Activated CD4-positive, CD25-positive, alpha-beta regulatory T cell (primary cell): ENCODE measurements at places on chromosomes 13 and 19.

- DNase-seq: no peak
Observed at GRCh38 chr13:33466262-33466661, 180.7 kb upstream of the STARD13 start.

GRCh38 chr19:16778796-16779411 lies 50.3 kb upstream of the SIN3B start:
- no peak for DNase-seq

DNA sequence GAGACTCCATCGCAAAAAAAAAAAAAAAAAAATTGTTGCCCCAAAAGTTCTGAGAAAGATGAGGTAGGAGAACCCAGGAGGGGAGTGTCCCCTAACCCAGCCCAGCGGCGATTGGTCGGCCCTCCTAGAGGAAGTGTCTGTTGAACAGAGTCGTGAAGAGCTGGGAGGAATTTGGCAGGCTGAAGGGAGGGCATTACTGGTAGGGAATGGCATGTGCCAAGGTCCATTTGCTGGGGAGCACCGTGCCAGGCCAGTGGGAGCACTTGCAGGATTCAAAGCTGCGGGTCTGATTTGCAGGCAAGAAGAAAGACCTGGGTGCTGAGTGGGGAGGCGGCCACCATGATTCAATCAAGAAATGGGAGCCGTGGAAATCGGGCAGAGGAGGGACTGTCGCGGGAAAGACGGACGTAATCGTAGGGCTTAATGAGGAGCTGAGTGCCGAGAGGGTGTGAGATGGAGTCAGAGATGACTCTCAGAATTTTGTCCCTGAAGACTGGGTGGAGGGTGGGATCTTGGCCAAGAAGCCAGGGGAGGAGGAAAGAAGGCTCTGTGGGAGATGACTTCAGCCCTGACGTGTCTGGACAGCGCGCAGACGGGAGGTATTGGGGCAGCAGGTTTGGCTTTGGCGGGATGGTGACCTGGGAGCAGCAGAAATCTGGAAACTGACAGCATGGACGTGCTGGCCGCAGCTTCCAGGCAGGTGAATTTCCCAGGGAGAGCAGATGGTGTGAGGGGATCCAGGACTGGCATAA lies 15.4 kb downstream of the CERS4 start:
- no peak for DNase-seq

DNA sequence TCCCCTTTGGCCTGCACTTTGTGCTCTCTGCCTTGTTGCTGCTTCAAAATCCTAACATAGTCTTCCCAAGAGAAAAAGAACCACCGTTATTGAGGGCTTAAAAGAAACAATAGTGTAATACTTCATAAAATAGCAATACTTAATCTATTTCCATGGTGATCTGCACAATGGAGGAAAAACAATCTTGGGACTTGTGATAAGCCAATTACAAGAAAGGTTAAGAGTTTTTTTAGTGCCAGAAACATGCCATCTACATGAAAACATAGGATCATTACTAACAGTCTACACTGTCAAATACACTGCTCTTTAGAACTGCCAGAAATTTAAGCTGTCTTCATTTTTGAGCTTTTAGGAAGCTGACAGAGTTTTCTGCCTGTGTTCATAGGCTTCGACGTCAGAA lies 54.1 kb upstream of the MAB21L1 start:
- no peak for DNase-seq

GRCh38 chr13:102354011-102354410 lies 47.8 kb downstream of the FGF14 start:
- no peak for DNase-seq

GRCh38 chr13:22693691-22694090 lies 487.1 kb upstream of the SGCG start:
- no peak for DNase-seq

GRCh38 chr13:100625447-100625846 lies 36.9 kb upstream of the GGACT start:
- no peak for DNase-seq

DNA sequence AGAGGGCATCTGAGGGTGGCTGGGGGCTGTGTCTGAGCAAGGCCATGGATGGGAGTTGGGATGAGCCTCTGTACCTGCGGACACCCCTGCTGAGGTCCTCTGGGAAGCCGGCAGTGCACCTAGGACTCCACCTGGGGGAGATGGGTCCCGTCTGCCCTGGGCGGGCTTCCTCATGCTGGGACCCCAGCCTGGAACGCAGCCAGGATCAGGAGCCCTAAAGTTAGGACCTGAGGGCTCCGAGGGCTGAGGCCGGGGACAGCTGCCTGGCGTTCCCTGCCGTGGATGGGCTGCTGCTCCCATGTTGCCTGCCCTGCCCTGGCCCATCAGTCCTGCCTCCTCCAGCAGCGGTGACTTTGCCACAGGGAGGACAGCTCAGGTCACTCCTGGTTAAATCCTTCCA lies 26.1 kb downstream of the CRTC1 start:
- no peak for DNase-seq

DNA sequence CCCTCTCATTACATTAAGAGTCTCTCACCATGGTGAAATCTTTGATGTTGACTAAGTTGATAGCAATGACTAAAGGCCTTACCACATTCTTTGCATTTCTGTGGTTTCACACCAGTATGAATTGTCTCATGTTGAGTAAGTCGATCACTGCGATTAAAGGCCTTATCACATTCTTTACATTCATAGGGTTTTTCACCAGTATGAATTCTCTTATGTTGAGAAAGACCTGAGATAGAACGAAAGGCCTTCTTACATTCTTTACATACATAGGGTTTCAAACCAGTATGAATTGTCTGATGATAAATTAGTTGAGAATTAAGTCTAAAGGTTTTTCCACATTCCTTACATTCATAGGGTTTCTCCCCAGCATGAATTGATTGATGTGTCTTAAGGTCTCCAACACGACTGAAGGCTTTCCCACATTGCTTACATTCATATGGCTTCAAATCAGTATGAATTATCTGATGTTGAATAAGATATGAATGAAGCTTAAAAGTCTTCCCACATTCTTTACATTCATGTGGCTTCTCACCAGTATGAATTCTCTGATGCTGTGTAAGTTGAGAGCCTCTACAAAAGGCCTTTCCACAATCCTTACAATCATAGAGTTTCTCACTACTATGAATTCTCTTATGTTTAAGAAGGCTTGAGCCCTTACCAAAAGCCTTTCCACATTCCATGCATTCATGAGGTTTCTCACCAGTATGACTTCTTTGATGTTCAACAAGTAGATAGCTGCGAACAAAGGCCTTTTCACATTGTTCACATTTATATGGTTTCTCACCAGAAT lies 45.6 kb downstream of the ZNF283 start:
- DNase-seq: no peak

- DNase-seq: no peak
Observed at GRCh38 chr13:20869540-20869939, 33.0 kb downstream of the XPO4 start.

DNA sequence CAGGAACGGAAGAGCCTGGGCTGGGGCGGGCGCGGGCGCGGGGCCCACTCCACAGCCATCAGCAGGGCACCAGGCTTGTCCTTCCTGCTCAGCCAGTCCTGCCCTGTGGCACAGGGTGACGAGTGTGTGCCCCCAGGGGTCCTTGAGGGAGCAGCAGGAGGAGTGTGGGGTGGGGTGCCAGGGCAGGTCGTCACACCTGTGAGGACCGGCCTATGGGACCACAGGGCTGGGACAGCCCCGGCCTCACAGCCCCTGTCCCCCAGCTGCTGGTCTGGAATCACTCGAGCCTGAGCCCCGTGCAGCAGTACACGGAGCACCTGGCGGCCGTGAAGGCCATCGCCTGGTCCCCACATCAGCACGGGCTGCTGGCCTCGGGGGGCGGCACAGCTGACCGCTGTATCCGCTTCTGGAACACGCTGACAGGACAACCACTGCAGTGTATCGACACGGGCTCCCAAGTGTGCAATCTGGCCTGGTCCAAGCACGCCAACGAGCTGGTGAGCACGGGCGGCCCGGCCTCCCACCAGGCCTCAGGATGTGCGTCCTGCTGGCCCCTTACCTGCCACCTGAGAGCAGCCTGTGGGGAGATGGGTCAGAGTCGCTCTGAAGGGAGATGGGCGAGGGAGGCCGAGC lies 6.7 kb upstream of the TEKTIP1 start:
- no peak for DNase-seq
